Nucleus accumbens (tissue), 56 donors: ENCODE measurements at places on chromosomes 4 and X.

DNA sequence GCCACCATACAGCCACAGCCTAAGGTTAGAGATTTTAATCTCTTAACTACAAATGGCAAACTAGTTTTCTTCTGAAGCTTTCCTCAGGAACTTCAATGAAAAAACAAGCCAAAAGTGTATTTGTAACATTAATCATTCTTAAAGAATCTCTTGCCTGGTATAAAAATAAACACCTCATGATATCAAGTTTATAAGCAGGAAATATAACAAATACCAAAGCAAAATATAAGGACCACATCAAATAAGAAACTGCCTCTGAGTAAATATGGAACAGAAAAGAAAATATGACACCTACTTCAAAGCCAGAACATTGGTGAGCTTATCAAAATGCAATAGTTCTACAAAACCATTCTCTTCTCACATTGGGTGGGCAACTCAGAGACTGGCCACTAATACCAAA is 89.9 kb downstream of the GPC4 start:
- DNase-seq, result no peak

DNA sequence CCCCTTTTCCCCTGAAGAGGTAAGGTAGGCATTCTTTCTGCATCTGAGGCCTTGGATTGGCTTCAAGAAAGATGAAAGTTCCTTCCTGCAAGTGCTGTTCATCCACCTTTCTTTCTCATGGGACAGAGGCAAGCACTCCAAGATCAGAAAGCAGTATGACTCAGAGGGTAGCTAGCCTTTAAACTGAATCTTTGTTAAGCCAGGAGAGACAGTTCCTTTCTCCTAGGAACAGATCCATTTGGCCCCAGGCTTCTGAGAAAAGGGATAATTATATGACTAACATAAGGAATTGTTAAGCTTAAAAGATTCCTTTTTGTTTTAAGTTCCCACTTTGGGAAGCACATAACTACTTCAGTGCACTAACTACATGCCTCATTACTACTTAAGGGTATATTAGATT is 192.0 kb downstream of the PPP3CA start:
- DNase-seq, result no peak

DNA sequence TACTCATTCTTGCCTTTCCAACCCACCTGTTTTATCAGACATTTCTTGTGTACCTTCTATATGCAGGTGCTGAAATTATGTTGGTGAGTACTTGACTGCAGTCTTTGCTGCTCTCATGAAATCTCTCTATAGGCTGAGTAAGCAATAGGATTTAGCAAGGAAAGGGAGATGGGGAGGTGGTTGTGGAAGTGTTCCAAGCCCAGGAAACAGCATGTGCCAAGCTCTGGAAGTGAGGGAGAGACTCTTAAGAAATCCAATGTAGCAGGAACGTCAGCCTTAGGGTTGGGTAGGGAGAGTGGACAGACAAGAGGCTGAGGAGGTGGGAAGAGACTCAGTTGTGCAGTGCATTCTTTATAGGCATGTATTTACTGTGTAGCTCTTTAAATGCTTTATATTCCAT is 5.6 kb downstream of the SEPTIN11 start:
- no peak for DNase-seq

DNA sequence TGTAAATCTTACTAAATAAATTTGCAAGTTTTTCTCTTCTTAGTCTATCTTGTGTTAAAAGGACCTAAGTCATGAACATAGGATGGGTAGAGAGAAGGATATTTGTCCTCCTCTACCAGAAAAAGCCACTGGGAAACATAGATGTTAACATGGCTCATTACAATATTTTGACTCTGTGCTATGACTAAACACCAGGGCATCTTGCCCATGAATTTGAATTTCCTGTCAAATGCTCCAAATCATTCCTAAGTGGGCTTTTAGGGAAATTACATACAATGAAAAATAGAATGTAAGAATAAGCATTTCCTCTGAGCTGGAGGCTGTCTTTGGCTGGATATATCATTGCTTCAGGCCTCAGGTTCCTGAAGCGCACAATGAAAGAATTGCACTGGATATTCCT is 39.1 kb downstream of the ANOS1 start:
- no peak for DNase-seq

DNA sequence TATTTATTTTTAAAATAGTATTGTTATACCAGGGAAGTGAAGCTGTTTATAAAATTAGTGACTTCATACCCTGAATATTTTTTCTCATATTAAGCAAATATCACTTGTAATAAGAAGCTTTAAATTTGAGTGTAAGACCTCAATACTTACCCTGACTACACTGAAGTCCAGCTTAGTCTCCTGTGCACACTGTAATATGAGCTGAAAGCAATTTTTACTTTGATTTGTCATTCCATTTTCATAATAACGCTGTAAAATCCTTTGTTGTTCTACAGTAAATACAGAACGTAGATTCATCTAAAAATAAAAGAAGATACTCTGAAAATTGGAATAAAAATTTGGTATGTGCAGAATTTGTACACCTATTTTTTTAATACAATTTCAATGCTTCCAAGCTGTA is 27.2 kb downstream of the HDX start:
- DNase-seq, result no peak

- DNase-seq, result no peak
Measured at GRCh38 chr4:118825799-118826198, 10.1 kb downstream of the SEC24D start.
